ENCODE measurements at places on chromosomes 5 and 9.

DNA sequence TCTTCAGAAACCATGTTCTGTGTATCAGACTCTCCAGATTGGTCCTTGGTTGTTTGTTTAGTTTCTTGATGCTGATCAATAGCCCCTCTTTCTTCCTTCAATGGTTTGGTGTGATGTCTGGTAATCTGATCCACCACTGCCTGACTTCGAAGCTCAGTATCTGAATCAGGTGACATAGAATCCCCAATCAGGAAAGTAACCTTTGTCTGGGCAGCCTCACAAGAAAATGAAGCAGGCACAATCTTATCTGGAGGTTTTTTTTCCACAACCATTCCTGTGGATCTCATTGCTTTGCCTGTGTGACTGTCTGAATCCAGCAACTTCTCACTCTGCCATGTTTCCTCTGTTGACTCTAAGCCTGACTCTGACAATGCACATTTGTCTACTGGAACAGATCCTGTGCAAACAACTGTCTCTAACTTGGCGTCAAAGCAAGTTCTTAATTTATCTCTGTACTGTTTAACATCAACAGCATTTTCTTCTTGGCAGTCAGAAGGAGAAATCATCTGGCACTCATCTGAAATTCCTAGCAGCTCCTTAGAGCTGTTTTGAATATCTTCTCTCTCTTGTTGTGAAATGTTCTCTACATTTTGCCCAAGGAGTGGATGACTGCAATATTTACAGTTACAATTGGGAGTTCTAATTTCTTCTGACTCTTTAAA, 37.1 kb upstream of the RAPGEF6 start:
- no peak for DNase-seq

GRCh38 chr9:89372979-89373378, 54.7 kb downstream of the SECISBP2 start:
- no peak for DNase-seq

DNA sequence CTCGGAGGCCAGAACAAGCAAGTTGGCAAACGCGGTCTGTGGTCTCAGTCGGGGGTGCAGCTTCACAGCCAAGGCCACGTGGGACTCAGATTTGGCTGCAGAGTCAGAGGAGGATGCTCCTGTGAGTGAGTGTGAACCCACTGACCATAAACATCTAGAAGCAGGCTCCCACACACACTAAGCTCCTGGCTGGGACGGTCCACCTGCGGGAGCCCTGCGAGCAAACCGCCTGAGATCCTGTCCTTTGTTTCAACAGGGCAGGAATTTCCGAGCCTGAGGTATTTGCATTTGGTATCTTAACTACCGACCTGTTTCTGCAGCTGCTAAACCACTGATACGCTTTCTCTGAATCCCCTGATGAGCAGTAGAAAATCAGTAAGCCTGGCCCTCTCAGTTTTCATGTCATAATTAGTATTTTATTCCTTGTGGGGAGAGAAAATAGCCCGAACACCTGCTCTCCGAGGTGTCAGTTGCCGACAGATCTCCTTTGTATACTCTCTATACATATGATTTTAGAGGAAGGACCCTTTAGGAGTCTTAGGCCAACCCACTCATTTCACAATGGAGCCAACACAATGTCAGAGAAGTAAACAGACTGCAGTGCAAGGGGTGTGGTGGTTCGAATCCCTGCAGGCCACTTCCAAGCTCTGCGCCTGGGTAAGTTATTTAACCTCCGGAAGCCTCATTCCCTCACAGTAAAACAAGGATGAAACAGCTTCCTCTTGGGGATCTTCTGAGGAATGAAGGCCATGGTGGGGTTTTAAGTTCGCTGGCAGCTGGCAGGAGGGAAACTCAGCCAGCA, 40.9 kb upstream of the PWWP2A start:
- DNase-seq = no peak

GRCh38 chr5:177988989-177989625, 6.9 kb downstream of the PROP1 start:
- no peak for DNase-seq
